ENCODE measurements at places on chromosomes 6 and 20. TPM values are rescaled to one million over a fixed set of nuclear protein-coding genes. Genes with fewer than 3 reads are reported as not detected.

- DNase-seq = no peak
Measured at GRCh38 chr6:47000842-47001241, 41.3 kb downstream of the ADGRF1 start.

GRCh38 chr6:23523771-23524170 lies 602.2 kb upstream of the NRSN1 start:
- DNase-seq = no peak

GRCh38 chr20:51702556-51702955 lies 65.6 kb downstream of the ATP9A start:
- no peak for DNase-seq

DNA sequence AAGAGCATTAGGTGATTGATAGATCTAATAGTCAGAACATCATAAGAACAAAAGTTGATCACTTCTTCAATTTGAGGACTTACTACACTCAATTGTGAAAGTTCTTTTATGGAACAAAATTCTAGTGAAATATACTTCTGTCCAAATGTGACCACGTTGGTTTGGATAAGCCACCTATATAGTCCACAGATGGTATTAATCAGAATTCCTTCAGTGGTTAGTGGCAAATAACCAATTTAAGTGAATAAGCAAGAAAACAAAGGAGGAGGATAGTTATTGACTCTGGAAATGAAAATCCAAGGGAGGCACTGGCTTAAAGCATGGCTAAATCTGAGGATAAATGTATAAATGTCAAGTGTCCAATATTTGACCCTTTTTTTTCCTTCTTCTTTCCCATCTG lies 268.5 kb upstream of the MARCKS start:
- DNase-seq = no peak

GRCh38 chr6:119511024-119511423 lies 161.5 kb upstream of the MAN1A1 start:
- DNase-seq = no peak

- DNase-seq = no peak
Measured at GRCh38 chr6:163600331-163600730, 185.8 kb downstream of the QKI start.

DNA sequence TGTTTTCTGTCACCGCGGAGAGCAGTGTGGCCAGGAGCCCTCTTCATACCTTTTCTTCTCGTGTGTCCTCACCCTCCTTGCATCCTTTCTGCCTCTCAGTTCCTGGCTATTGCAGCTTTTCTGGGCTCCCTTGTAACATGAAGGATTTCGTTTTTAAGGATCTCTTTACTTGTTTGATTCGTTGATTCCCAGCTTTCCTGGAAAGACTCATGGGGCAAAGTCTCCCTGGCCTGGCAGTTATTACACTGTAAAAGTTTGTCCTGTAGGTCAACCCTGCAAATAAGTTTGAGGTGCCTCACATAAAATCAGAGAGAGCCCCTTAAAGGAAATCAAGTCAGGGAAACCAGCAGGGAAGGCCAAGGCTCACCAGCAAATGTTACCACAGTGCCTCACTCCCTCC lies 70.1 kb downstream of the ISM1 start:
- no peak for DNase-seq

- DNase-seq = no peak
Measured at GRCh38 chr6:4574007-4574406, 202.2 kb upstream of the CDYL start.

LPIN3 gene
- total RNA-seq = 0.35 TPM

HLA-DRB1 gene
- 186 TPM for total RNA-seq

MOG gene
- total RNA-seq = not detected

NOTCH4 gene
- total RNA-seq = 0.86 TPM

CBLN4 gene
- total RNA-seq = not detected

TSHZ2 gene
- 41.7 TPM for total RNA-seq

THBS2 gene
- total RNA-seq = not detected

ENPP1 gene
- not detected for total RNA-seq

PNLDC1 gene
- total RNA-seq = not detected

STX7 gene
- total RNA-seq = 20.2 TPM

SLC35B2 gene
- 14.8 TPM for total RNA-seq

RSPH3 gene
- 1.5 TPM for total RNA-seq

C6orf58 gene
- not detected for total RNA-seq
